NCI-H2029 (cell line): ENCODE measurements at places on chromosomes 3 and 15.

DNA sequence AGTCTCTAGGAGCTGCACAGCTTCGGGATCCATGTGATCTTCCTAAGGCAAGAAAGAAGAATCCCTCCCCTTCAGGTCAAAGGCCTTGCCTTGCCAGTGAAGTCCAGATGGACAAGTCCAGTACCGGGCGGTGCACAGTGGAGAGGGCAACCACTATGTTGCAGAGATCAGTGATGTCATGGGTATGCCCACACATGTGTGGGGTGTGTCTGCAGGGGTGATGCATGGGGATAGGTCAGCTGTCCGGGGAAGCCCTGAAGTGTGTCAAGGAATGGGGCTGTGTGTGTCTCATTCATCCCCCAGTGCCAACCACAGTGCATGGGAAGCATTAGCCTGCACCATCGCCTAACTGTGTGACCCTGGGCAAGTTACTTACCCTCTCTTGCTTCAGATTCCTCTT, 66.5 kb downstream of the TLE3 start:
- no peak for DNase-seq

DNA sequence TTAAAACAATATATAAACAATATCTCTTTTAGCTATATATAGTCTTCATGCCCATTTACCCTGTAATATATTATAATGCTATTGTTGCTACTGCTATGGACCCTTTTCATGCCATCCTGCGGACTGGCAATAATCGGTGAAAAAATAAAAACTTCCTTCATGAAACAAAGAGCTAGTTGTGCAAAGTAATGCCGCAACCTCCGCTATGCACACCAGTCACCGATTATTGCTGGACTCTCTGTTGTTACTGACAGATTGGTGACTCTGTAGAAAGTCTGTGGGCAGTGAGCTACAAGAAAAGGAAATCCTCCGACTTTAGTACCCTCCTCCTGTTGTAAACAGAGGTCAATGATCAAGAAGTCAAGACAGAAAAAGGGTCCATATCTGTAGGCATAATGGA, 17.9 kb upstream of the ICE2 start:
- DNase-seq: no peak

- DNase-seq: no peak
Measured at GRCh38 chr3:94379264-94379663, 316.4 kb downstream of the NSUN3 start.

DNA sequence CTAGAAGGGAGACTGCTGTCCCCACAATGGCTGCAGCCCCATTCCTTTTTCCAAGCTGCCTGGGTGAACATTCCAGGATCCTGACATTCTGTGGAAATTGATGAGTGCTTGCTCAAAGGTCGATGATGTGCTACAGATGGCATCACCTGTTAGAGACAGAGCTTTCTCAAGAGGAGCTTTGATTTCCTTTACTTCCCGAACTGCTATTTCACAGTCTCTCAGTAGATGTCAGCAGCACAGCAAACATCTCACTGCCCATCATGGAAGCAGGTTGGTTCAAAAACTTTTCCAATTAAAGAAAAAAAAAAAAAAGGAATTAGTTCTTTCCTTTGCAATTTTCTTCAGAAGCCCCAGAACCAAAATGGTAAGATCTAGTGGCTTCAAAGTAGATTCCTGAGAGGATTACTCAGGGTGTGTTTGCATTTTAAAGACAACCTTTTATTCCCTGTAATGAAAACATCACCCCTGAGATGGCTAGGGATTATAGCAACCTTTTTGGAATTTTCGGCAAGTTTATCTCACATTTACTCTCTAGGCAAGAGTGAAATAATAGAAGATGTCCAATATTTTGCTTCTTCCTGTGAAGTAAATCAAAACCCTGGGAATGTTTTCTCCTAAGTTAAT, 44.8 kb downstream of the POLR2M start:
- no peak for DNase-seq

DNA sequence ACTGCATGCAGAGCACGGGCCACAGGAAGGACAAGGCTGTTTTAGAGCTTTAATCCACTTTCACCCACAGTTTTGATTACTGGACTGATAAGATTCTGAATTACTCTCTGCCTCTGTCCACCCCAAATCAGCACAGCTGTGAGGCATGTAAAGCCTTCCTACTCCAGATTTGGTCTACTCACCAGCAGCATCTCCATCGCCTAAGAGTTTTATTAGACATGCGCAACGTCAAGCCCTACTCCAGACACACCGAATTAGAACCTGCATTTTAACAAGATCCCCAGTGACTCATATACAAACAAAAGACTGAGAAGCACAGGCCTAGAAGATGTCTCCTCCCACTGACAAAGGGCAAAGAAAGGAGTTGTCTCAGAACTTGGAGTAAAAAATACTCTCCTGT, 221.2 kb downstream of the TUSC7 start:
- DNase-seq: no peak

GRCh38 chr3:41943311-41943843, 18.5 kb downstream of the ULK4 start:
- no peak for DNase-seq

- no peak for DNase-seq
Measured at GRCh38 chr3:8869613-8870012, 93.7 kb downstream of the RAD18 start.

- DNase-seq: no peak
Measured at GRCh38 chr3:117104792-117105191, 395.2 kb downstream of the TUSC7 start.

GRCh38 chr3:197936819-197937384, 13.1 kb upstream of the RPL35A start:
- no peak for DNase-seq

- DNase-seq: no peak
Measured at GRCh38 chr3:98737301-98737700, 25.8 kb upstream of the ST3GAL6 start.

DNA sequence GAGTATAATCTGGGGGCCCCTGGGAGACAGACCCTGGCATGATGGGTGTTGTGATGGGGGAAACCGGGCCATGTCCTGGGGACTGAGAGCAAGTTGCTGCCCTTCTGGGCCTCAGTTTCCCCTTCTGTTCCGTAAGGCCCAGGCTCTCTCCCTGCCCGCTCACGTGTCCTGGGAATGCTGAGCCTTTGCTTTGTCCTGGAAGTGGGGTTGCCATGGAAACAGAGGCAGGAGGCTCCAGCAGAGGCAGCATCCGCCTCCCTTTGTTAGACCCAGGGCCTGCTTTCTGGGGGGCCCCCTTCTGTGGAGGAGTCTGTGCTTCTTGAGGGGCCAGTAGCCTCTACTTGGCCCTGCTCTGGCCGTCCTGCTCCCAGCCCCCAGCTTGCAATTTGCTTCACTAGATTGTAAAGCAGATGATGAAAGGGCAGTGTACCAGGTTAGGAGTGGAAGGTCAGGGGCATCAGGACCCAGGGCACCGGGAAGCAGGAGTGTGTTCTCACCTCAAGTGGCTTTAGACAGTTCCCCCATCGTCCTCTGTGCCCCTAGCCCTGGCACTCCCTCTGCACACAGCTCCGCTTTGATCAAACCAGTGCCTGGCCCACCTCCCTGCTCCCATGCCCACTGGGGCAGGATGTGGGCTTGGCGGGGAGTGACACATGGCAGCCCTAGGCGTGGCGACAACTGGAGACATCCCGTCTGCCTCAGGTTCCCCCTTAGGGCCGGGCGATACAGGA, 105.6 kb downstream of the FBLN2 start:
- no peak for DNase-seq

GRCh38 chr3:27556887-27557286, 72.7 kb upstream of the SLC4A7 start:
- DNase-seq: no peak

DNA sequence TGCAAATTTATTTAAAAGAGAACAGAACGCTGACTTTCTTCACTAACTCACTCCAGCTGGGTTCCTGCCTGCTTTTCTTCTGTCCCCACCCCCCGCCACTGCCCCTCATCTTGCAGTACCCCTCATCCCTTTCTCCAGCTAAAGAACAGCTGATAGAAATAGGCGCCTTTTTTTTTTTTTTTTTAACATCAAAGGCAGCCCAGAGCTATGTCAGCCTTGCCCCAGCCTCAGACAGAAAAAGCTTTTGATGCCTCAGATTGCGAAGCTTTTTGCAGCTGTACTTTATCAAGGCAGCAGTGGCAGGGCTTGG, 1.8 kb downstream of the CADPS start:
- DNase-seq: no peak

- DNase-seq: no peak
Measured at GRCh38 chr3:116815831-116816588, 106.4 kb downstream of the TUSC7 start.

- DNase-seq: no peak
Measured at GRCh38 chr3:38353151-38353550, 6.6 kb downstream of the XYLB start.

- no peak for DNase-seq
Measured at GRCh38 chr3:123067689-123068600, 1.1 kb downstream of the PDIA5 start.

DNA sequence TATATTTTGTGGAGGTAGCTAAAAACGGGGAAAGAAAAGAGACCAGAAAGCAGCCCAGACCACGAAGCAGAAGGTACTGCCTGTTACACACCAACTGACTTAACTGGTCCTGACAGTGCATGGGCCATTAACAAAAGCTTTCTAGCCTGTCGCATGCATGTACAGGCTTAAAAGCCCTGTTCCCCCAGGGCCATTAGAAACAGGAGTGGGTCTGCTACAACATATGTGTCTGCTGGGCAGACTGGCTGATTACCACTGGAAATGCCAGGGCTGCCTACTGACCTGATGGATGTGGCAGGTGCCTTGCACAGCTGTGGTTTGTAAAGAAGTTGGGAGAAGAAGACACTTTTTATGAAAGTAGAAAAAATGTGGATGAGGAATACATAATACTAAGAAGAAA, 137.4 kb downstream of the GAP43 start:
- DNase-seq: no peak

- DNase-seq: peak; percentile 92
Measured at GRCh38 chr3:141412936-141413354, 44.6 kb downstream of the ZBTB38 start.

DNA sequence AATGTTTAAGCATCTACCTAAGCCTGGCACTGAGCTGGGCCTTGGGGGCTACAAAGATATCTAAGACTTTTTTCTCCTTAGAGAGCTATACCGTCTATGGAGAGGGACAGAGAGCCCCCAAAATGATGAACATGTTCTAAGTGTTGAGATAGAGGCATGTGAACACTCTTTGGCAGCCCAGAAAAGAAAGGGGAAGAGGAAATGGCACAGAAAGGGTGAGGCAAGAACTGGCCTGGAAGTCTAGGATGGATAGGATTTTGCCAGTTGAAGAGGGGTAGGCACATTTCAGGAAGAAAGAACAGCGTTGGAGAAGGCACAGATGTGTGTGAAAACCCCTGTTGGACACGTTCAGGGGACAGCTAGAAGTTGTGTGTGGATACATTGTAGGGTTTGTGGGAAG, 276.2 kb upstream of the LRRFIP2 start:
- no peak for DNase-seq

DNA sequence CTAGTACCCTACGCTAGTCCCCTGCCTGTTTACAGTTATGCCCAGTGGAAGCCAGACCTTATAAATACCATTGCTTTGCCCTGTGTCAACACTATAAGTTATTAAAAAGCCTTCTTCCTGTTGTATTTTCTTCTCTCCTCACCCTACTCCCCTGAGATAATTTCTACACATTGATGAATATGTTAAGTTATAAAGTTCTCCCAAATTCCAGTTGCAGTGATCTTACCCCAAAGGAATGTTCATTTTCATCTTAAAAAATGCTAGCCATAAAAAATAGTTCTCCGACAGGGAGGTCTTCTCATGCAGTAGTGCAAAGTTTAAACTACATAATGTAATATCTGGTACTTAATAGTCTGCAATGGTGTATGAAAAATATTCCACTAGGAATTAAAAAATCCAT, 58.6 kb downstream of the MAP2K5 start:
- DNase-seq: no peak

DNA sequence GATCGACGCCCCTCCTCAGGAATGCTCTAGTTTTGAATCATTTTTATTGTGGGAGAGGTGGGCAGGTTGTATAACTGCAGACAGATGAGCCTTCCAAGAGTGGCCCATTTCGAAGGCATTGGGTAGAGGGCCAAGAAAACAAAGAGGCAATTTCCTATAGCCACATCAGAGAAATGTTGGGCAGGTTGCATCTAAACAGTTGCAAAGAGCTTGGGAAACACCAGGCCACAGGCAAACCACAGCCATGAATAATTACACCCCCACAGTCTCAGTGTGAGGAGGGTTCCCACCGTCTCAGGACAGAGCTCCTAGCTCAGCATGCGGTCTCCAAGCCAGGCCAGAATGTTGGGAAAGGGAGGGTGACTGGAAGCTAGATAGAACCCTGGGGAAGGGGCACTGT, 257.3 kb downstream of the ABHD5 start:
- no peak for DNase-seq

- no peak for DNase-seq
Measured at GRCh38 chr3:13087320-13087990, 14.2 kb upstream of the IQSEC1 start.

DNA sequence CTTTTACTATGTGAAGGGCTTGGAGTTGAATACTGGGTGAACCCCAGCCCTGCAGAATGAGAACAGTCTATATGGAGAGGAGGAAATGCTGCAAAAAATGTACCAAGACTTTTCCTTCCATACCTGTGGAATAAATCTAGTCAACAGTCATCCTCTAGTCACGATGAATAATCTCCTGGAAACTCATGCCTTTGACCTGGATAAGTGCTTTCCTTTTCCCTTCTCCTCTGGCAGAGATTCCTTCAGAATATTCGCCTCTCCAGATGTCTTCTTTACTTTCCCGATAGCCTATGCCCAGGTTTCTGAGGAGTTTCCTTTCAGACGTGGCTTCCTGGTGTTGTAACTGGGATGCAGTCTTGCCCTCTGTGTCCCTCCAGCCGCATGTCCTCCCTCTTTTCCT, 28.1 kb downstream of the CCNL1 start:
- DNase-seq: no peak

DNA sequence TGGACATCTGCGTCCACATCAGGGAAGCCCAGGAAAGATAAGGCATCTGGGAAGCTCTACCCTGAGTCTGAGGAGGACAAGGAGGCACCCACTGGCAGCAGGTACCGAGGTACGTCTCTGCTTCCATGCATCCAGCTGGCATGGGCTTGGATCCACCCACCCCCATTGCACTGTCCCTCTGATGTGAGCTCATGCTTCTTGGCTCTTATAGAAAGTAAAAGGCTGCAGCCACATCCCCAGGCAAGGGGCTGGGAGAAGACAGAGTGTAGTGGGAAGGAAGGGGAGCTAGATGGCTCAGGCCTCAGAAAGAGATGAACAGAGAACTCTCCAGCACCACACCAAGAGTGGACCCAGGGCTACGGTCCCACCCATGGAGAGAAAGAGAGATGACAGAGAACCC, 18.2 kb downstream of the PTH1R start:
- no peak for DNase-seq

DNA sequence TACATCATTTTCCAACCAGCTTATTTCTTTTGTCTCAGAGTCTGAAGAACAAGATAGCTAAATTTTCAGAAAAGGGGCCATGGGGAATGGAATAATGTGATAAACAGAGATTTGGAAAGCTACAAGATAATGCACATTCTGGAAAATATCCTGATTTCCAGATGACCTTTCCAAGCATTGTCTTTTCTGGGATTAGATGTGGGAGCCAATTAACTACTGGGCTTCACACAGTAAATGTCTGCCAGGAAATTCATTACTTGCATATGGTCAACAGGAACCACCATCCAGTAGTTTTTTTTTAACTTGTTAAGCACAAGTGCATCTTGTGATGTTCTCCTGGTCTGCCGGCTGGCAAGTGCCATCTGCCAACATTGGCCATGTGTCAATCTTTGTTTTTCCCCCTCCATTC, 131.1 kb upstream of the BFSP2 start:
- peak; percentile 46 for DNase-seq
